Astrocyte (in vitro differentiated cells and primary cell): ENCODE measurements at places on chromosomes 6 and 20. TPM values are rescaled to one million over a fixed set of nuclear protein-coding genes. Genes with fewer than 3 reads are reported as not detected.

The CTAGE9 gene
- total RNA-seq: not detected in 2 replicates

The EYS gene
- 0.07 and 0.16 TPM in 2 replicates for total RNA-seq

The ACTR5 gene
- total RNA-seq: 3.7 and 4.0 TPM in 2 replicates

The RSPH9 gene
- 0.30 and 0.55 TPM in 2 replicates for total RNA-seq

The DDX43 gene
- not detected in 2 replicates for total RNA-seq

The CDK19 gene
- 20.4 and 21.8 TPM in 2 replicates for total RNA-seq

The ECT2L gene
- not detected in 2 replicates for total RNA-seq

The CLVS2 gene
- not detected in 2 replicates for total RNA-seq

The ZNF165 gene
- total RNA-seq: 0.48 and 0.75 TPM in 2 replicates
